ENCODE measurements at places on chromosomes 12 and 14.
A peak's percentile ranks its signal among the peaks of the same experiment; 100 is the strongest.

GRCh38 chr12:5003025-5003666, 40.5 kb upstream of the KCNA5 start:
- peak; percentile 64 for DNase-seq

GRCh38 chr14:20798318-20798717, 4.3 kb downstream of the RNASE1 start:
- no peak for DNase-seq

GRCh38 chr12:93484315-93484981, 17.1 kb downstream of the MRPL42 start:
- DNase-seq = no peak

DNA sequence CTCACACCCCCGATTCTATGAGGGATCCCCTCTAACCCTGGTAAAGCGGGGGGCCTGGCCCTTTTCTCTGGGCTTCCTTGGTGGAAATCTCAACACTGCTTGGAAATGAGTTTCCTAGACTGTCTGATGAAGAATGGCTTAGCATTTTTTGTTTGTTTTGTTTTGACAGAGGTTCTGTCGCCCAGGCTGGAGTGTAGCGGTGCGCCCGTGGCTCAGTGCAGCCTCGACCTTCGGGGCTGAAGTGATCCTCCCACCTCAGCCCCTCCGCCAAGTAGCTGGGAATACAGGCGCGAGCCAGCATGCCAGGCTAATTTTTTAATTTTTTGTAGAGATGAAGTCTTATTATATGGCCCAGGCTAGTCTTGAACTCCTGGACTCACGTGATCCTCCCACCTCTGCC, 30.3 kb downstream of the TC2N start:
- no peak for DNase-seq

DNA sequence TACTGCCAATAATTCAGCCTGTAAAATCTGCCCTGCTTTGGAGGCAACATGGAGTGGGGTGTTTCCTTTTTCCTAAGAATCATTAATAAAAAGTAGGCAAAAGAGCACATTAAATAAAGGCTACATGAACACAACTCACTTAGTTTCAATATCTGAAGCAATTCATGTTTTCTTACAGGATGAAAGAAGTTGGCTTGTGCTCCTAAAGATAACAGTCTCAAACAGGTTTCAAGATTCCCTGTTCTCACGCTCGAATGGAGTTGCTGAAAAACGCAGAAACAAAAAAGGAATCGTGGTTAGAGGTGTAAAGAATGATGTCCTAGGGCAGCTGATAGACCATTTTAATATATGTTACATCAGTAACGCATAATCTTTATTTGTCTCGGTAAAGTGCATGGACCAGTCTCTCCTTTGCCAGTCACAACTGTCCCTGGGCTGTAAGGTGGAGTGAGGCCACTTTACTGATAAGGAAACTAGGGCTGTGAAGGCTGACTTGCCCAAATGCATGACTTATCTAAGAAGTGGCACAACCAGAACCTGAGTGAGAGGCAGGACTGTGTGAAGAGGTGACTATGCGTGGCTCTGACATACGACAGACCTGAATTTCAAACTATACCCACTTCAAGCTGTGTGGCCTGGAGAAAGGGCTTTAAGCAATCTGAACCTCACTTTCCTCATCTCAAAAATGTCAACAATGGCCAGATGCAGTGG, 12.6 kb downstream of the GIT2 start:
- no peak for DNase-seq

- DNase-seq = no peak
Observed at GRCh38 chr14:24972844-24973243, 77.1 kb downstream of the STXBP6 start.

GRCh38 chr14:54377501-54377900, 19.3 kb upstream of the CDKN3 start:
- no peak for DNase-seq

GRCh38 chr14:72164420-72165228, 232.4 kb downstream of the RGS6 start:
- no peak for DNase-seq
